Stimulated activated CD4-positive, alpha-beta T cell treated with anti-CD3 and anti-CD28 coated beads, Interleukin-1b, Interleukin-23, amount 100 ng/mL, for 24 hours (primary cell): ENCODE measurements at places on chromosomes 1 and 21.

DNA sequence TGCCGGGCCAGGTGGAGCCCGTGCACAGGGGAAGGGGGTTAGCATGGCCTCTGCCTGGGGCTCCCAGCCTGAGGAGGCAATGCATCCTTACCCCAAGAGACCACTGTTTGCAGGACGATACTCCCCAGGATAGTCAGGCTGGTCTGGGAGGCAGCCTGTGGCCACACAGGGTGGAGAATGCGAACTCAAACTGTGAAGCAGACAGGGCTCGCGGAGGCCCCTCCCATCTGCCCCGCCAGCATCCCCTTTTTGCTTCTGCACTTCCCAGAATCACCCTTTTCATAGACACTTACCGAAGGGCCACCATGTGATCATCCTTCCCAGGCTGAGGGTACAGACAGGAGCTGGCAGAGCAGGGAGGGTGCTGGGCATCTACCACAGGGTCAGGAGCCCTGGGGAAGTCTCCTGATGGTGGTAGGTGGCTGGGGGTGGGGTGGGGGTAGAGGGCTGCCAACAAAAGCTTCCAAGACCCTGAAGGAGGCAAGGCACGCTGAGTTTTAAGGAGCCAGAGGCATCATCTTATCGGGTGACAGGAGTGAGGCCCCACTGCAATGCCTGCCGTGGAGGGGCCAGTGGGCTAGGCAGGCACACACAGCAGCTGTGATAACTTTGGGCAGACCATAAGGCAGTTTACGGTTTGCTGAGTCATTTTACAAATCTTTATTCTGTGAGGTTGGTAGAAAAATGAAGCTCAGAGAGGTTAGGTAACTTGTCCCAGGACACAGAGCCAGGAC is 31.3 kb upstream of the BTG2 start:
- no peak for DNase-seq

- no peak for DNase-seq
These were observed 35.4 kb downstream of the TBCE start for GRCh38 chr1:235402457-235403200.

DNA sequence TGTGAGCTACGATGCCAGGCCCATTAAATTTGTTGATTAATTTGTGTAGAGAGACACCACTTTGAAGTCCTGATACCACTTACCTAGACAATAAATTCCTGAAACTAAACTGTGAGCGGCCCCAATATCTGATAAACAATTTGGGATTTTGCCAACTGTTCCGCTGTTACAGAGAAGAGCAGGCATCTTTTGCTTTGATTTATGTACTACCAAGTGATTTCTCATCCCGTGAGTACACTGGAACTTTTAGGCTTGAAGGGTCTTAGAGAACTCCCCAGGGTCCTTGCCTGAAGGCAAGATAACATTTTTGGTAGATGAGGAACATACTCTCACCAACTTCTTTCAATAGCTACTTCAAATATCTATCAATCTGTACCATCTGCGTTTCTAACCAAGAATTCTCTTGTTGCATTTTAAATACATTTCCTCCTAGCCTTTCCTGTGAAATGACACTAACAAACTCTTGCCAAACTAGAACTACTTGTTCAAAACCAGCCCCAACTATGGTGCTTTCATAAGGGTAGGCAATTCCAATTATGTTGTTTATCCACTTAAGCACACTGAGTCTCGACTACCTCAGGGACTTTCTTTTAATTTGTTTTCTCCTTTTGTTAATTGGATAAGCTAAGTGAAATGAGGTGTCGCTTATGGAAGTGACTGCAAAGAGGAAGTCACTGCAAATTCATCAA is 23.2 kb upstream of the SLC30A1 start:
- DNase-seq = no peak

DNA sequence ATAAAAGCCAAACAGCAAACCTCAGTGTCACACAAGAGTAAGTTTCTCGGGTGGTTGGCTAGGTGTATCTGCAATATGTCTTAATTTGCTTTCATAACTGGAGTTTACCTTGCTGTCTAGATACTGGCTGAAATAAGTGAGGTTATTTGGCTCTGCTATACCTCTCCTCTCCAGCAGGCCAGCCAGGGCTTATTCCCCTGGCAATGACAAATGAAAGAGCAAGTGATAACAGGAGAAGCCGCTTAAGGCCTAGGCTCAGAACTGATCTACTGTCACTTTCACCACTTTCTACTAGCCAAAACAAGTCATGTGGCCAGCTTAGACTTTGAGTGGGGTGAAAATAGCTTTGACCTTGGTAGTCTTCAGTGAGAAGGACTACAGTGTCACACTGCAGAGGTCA is 4.8 kb upstream of the RPE65 start:
- no peak for DNase-seq

GRCh38 chr1:106791041-106791440 is 265.4 kb upstream of the PRMT6 start:
- no peak for DNase-seq

DNA sequence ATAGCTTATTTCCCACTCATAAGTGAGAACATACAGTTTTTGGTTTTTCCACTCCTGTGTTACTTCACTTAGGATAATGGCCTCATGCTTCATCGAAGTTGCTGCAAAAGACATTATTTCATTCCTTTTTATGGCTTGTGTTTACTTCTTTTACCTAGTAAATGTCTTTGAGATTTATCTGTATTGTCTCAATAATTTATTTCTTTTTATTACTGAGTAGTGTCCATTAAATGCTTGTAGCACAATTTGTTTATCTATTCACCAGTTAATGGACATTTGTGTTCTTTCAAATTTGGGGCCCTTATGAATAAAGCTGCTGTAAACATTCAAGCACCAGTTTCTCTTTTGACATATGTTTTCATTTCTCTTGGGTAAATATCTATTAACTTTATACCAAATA is 86.0 kb downstream of the UCHL5 start:
- DNase-seq = no peak

DNA sequence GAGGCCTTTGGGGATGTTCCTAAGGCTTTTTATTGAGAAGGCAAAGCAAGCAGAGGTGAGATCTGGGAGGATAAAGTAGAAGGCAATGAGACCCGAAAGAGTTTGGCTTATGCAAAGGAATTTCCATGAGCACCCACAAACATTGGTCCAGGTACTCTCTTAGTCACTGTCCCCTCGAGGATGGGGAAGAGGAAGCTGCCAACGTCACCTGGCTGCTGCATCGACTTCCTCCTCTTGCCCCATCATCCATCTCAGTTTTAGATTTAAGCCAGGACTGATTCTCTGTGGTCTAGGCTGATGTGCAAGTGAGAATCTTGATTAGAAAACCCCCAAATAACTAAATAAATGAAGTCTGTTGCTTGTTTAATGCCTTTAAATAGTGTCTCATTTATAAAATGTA is 28.7 kb downstream of the RUNX1 start:
- DNase-seq = no peak

- no peak for DNase-seq
These were observed 176.4 kb upstream of the PALMD start for GRCh38 chr1:99469550-99469971.

- DNase-seq = no peak
These were observed 121.0 kb upstream of the TSPAN2 start for GRCh38 chr1:115210302-115210711.

GRCh38 chr1:53258216-53258615 is 19.9 kb upstream of the MAGOH start:
- DNase-seq = no peak

DNA sequence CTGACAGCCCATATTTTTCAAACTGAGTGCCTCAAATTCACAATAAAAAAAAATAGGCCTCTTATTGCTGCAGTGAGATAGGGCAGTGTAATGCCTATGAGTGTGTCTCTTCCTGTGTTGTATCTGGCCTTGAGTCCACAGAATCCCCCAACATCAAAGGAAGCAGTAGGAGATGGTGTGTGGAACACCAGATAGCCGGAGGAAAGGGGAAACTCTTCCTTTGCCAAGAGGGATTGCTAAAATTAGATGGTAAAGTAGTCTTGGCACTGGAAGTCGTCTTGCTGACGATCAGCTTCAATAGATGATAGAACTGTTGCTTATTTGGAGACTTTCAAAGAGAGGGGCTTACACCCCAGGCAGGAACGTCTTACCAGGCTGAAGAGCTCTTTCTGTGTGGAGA is 51.8 kb downstream of the RUNX1 start:
- no peak for DNase-seq

- DNase-seq = no peak
These were observed 29.4 kb upstream of the CCDC27 start for GRCh38 chr1:3722846-3723245.

- no peak for DNase-seq
These were observed at the start of gene TPM3 for GRCh38 chr1:154191990-154192461. TPM3 (minus strand) TSS chr1:154192100; CDS start chr1:154192018, 82 bp downstream.

GRCh38 chr21:14382486-14382834 is 486 bp downstream of the HSPA13 start:
- peak; percentile 5 for DNase-seq

GRCh38 chr1:214552174-214552608 is 789 bp upstream of the PTPN14 start:
- no peak for DNase-seq

- DNase-seq = no peak
These were observed 33.9 kb downstream of the OLFML2B start for GRCh38 chr1:161989786-161990185.

DNA sequence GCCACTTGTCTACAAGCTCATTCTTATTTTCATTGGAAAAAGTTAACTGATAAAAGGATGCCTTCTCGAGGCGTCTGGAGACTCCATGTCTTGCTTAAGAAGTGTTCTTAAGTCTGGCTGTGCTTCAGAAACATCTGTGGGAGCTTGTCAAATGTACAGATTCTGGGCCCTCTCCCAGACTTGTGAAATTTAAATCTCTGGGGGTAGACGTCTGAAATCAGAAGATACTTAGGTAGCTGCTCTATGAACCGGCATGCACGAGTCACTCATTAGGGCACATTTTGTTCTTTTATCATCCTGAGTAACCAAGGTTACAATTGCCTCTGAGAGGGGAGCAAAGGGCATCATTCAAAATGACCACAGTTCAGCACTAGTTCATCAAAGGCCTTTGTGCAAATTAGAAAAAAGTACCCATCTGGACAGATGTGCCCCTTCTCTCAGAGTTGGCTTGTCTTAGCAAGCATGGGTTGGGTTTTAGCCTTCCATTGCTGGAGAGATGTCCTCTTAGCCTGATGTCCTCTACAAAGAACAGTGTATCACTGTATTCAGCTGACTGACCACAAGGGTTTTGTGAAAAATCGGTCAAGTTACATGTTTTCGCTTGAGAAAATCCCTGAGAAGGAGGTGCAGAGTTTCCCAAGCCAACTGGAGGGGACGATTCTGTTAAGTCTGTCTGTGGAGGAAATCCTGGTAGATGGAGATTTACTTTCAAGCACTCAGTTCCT is 156.9 kb downstream of the ASTN1 start:
- DNase-seq = no peak

GRCh38 chr1:157490467-157491165 is 61.7 kb downstream of the FCRL5 start:
- peak; percentile 57 for DNase-seq

GRCh38 chr1:65881067-65881594 is 88.4 kb downstream of the PDE4B start:
- no peak for DNase-seq

DNA sequence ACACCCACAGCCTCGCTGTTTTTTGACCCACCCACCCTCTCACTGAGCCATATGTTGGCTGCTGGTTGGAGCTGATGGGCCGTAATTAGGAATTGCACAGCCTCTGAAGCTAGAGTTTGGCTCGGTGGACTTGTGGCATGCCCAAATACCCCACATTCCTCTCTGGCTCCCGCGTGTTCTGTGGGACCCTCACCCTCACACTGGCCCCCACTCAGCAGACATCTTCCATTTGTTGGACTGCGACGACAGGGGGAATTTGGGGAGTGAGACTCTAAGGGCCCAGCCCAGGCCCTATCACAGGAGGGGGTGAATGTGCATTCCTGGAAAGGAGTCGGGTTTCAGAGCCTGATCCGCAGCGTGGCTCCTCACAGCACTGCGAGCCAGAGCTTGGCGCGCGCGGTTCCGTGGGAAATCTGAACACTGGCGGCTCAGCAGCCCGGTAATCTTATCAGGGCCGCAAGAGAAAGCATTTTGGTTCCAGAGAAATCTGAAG is 5.2 kb downstream of the RCSD1 start:
- no peak for DNase-seq

- DNase-seq = no peak
These were observed 31.3 kb upstream of the CCN1 start for GRCh38 chr1:85549244-85549643.

GRCh38 chr21:45640888-45641479 is 2.5 kb upstream of the PCBP3 start:
- no peak for DNase-seq
